WTC11 (cell line): ENCODE measurements at places on chromosomes 7 and 10. TPM values are rescaled to one million over a fixed set of nuclear protein-coding genes. Genes with fewer than 3 reads are reported as not detected.

DNA sequence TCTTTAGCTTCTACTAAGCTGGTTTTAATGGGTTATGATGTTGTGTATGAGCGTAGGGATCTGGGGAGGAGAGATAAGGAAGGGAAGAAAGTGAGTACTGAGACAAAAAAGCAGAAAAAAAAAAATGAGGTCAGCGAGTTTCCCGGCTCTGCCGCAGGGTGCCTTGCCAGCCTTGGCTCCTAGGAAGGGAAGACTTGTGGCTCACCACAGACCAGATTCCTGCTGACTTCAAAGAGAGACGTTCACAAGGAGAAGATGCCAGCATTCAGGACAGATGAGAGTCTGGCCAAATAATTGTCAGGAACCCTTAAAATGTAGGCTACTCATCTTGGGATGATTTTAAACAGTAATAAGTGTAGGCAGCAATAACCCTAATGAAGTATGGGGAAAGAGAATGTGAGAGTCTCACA is 11.4 kb upstream of the FAS start:
- DNase-seq = no peak
- no peak overlapping the region for H3K27ac ChIP-seq
- H3K4me1 ChIP-seq = peaks cover 7% of the 10 kb centered on the region
- H3K27me3 ChIP-seq = no peaks in the 10 kb centered on the region
- no peaks in the 10 kb centered on the region for H3K36me3 ChIP-seq
- H3K4me3 ChIP-seq = no peak overlapping the region

DNA sequence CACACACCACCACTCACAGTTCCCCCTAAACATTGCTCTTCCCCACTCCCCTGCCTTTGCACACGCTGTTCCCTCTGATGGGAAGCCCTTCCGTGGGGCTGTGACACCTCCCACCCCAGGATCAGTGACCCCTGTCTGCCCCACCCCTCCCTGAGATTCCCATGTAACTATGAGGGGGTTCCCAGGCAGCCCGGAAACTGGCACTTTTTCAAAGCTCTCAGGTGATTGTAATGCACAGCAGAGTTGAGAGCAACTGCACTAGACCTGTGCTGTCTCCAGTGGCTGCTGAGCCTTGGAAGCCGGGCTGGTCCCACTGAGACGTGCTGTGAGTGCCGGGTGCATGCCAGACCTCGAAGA is 29.8 kb downstream of the GPRIN2 start:
- H3K27me3 ChIP-seq = no peaks in the 10 kb centered on the region
- H3K27ac ChIP-seq = no peak overlapping the region
- H3K36me3 ChIP-seq = no peaks in the 10 kb centered on the region
- H3K4me1 ChIP-seq = no peaks in the 10 kb centered on the region
- peak; percentile 26 for DNase-seq

GRCh38 chr10:120981601-120982391 is 130.6 kb downstream of the WDR11 start:
- no peak for DNase-seq
- peaks cover 48% of the 10 kb centered on the region for H3K27me3 ChIP-seq
- peaks cover 43% of the 10 kb centered on the region for H3K4me1 ChIP-seq
- H3K36me3 ChIP-seq = peaks cover 16% of the 10 kb centered on the region
- peak overlapping the region; percentile 46; the same call in 1 of the 2 replicates for H3K4me3 ChIP-seq
- H3K27ac ChIP-seq = no peak overlapping the region

- H3K27me3 ChIP-seq = peaks cover 12% of the 10 kb centered on the region
- DNase-seq = no peak
- H3K4me3 ChIP-seq = no peak overlapping the region
- H3K27ac ChIP-seq = no peak overlapping the region
- H3K4me1 ChIP-seq = peaks cover 13% of the 10 kb centered on the region
- no peaks in the 10 kb centered on the region for H3K36me3 ChIP-seq
These were observed 6.4 kb upstream of the ANXA11 start for GRCh38 chr10:80211786-80212185.

- peaks cover 7% of the 10 kb centered on the region; the same call in 1 of the 2 replicates for H3K4me1 ChIP-seq
- H3K27me3 ChIP-seq = no peaks in the 10 kb centered on the region
- no peak overlapping the region for H3K27ac ChIP-seq
- peaks cover 11% of the 10 kb centered on the region for H3K36me3 ChIP-seq
These were observed 79.4 kb upstream of the DDC start for GRCh38 chr7:50644586-50644985.

DNA sequence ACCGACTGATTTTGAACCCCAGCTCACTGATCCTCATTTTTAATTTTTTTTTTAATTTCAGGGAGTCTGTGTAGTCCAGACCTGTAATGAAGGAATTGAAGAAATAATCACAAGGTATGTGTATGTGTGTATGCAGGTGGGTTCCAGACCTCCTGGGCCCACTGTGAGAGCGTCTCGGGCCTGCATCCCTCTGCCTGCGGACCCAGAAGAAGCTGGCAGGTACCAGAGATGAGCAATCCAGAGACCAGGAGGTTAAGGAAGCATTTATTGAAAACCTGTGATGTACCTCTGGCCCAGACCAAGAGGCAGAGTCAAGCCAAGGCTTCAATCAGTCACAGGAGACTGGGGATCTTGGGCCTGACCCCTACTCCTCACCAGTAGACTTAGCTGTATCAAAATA is 10.8 kb downstream of the SYCE1 start:
- peaks cover 10% of the 10 kb centered on the region for H3K27me3 ChIP-seq
- H3K4me3 ChIP-seq = no peak overlapping the region
- H3K4me1 ChIP-seq = no peaks in the 10 kb centered on the region
- peaks cover 78% of the 10 kb centered on the region for H3K36me3 ChIP-seq
- no peak for DNase-seq

DNA sequence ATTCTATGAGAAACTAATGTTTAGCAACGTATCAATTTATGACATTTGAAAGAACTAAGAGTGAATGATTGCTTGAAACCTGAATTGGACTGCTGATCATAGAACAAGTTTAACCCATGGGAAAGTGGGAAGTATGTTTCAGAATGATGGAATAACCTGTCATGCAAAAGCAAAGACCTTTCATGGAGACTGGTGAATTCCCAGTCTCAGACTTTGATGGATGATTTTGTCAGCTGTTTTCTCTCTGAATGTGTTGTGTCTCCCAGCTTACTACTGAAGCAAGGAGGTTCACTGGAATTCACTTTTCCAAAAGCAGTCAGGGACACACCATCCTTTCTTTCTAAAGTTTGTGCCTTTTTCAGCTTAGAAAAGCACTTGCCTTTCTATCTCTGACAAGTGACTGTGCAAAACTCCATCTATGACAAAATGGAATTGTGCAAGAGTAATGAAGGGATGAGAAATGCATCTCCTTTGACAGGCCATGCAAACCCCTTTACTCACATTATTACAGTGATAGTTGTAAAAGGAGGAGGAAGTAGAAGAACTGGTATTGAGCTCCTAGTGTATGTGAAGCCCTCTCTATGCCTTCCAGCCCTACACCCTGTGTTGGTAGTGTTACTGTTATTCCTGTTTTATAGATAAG is 176.1 kb downstream of the PRKG1 start:
- DNase-seq = no peak
- peak overlapping the region; percentile 26 for H3K27ac ChIP-seq
- H3K4me3 ChIP-seq = no peak overlapping the region
- H3K4me1 ChIP-seq = peaks cover 72% of the 10 kb centered on the region

GRCh38 chr10:89946106-89946505 is 244.7 kb downstream of the KIF20B start:
- no peak overlapping the region for H3K4me3 ChIP-seq
- no peak overlapping the region for H3K27ac ChIP-seq
- no peaks in the 10 kb centered on the region for H3K4me1 ChIP-seq

DNA sequence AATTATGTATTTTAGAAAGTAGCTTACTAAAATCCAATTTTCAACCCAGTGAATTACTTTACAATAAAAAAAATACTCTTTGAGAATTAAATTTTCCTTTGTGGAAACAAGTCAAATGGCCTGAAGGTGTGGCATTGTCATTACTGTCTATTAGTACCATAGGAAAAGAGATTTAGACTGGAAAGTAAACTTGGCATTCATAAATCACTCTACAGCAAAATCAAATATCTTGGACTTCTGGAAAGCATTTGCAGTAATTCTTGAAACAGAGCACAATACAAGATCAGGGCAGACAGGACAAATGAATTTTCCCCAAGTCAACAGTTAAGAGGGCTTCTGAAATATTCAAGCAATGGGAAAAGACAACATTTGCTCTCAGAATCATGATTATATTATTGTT is 28.0 kb upstream of the SEMA3C start:
- H3K27ac ChIP-seq = no peak overlapping the region
- no peak overlapping the region for H3K4me3 ChIP-seq
- no peak for DNase-seq
- no peaks in the 10 kb centered on the region for H3K27me3 ChIP-seq

The DPP6 gene
- 0.07 TPM in 1 of 3 replicates, not detected in the others for total RNA-seq

The PTF1A gene
- 0.11 TPM in 1 of 3 replicates, not detected in the others for total RNA-seq

The BZW2 gene
- 100.0 to 105 TPM (median 104 TPM) in 3 replicates for total RNA-seq

The EBLN1 gene
- total RNA-seq = not detected in 3 replicates
